ENCODE measurements at places on chromosomes 13 and 19. TPM values are rescaled to one million over a fixed set of nuclear protein-coding genes. Genes with fewer than 3 reads are reported as not detected.

Gene PSG3
- total RNA-seq = 0.10 TPM

Gene NBEA
- total RNA-seq = 3.3 TPM

Gene CEACAM16
- not detected for total RNA-seq

Gene IGFL4
- total RNA-seq = 0.10 TPM

Gene PSG4
- not detected for total RNA-seq

Gene FSD1
- total RNA-seq = 0.73 TPM

Gene CGB3
- not detected for total RNA-seq

Gene SACS
- total RNA-seq = 21.1 TPM

Gene KCTD4
- total RNA-seq = not detected

Gene CYSLTR2
- total RNA-seq = 4.7 TPM

Measured in mononuclear cell (primary cell).